ENCODE measurements at places on chromosomes 7 and 10.
A peak's percentile ranks its signal among the peaks of the same experiment; 100 is the strongest.

- DNase-seq: no peak
Measured at GRCh38 chr10:12564173-12564572, 214.8 kb downstream of the CAMK1D start.

- no peak for DNase-seq
Measured at GRCh38 chr10:84523526-84523925, 195.1 kb downstream of the CCSER2 start.

DNA sequence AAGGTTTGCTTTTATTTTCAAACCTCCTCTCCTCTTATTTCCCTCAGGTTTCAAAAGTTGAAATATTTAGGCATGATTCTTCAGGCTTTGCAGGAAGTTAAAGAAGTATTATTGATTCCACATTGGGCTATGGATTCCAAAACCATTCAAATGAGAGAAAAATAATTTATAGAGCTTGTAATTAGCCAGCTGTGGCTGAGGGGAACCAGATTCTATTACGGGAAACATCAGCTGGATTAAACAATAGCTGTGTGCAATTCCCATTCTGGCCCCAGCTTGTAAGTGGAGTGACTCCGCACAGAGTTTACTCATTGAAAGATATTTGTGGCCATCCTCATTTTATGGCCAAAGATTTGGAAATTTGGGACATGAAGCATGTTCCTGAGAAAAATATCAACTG, 77.0 kb upstream of the PHYHIPL start:
- no peak for DNase-seq

GRCh38 chr10:5531558-5532306, 7.0 kb downstream of the CALML3 start:
- DNase-seq: no peak

GRCh38 chr7:64313740-64314491, at the start of gene ZNF736:
Gene ZNF736 (plus strand): TSS chr7:64313961. CDS start chr7:64314151, 190 bp downstream.
- peak; percentile 80 for DNase-seq
